Common myeloid progenitor, CD34-positive (primary cell): ENCODE measurements at places on chromosomes 7 and 10.
A peak's percentile ranks its signal among the peaks of the same experiment; 100 is the strongest.

- DNase-seq = no peak
These were observed 210.8 kb downstream of the DNAJB6 start for GRCh38 chr7:157547611-157548010.

DNA sequence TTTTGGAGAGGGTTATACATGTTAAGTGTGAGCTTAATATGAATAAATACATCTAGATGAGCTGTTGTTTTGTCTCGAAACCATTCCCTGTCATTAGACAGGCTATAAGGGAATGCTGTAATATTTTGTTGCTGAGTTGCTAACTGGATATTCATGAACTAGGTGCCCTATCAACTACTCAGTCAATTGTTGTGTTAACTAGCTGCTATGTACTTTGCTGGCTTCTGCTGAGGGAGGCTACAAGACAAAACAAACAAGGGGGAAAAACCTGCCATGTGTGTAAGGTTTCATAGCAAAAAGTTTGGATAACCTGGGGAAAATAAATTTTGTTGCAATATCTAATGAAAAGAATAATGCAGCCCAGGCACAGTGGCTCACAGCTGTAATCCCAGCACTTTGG is 110.4 kb downstream of the CSTF2T start:
- no peak for DNase-seq

DNA sequence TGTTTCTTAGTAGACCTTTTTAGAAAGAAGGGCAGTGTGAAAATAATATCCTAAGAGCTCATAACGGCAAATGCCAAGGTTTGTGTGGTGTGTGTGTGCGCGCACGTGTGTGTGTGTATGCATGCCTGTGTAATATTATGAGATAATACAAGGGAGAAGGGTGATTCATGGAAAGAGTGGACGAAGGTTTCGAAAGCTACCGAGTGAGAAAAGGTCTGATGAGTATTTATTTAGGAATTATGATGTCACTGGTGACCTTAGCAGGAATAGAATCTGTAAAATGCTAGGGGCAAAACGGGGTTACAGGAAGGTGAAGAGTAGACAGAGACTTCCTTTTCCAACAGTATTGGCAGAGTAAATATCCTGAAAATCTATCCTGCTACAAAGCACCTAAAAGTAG is 107.3 kb downstream of the AHR start:
- no peak for DNase-seq

- DNase-seq = no peak
These were observed 14.8 kb upstream of the MTURN start for GRCh38 chr7:30119890-30120577.

DNA sequence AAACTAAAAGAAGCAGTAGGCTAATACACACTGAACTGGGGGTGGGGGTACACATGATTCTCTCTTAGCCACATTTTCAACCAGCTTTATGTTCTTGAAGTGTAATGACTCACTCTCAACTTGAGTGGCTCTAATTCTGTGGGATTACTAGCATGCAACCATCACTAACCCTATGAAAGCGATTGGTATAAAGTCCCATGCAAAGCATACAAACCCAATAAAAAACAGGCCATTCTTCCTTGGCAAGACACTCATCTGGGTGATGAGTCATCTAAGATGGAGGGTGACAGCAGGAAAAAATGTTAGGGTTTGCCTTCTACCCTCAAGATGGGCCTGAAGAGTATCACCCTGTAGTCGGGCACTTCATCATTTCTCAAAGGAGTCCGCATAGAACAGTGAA is 14.9 kb upstream of the PON3 start:
- no peak for DNase-seq

- DNase-seq = no peak
These were observed 76.1 kb upstream of the LRGUK start for GRCh38 chr7:134051020-134051419.

DNA sequence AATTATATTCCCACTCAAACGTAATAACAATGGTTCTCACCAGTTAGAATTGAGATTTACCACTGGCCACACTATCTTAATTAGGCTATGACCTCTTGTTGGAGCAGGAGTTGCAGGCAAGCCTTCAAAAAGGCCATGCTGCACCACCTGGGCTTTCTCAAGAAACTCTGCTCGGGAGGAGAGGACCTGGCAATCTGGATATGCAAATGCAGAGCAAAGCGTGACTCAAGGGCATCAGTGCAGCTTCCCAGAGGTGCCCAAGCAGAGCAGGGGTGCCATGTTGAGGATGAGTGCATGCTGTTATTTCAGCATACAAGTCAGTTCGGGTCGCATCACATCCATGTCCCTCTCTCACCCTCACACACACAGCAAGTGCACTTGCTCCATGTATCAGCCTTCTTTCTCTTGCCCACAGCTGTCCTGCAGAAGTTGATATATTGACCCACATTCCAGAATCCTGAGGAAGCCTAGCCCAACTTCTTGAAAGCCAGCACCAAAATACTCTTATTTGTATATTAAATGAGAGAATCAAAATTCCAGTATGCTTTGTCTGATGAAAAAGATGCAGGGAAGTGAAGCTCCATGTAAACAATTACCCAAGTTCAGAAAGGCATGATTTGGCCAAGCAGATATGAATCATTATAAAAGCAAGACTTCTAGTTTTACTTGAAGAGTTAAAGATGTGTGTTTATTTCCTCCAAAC is 55.7 kb upstream of the IL6 start:
- no peak for DNase-seq

DNA sequence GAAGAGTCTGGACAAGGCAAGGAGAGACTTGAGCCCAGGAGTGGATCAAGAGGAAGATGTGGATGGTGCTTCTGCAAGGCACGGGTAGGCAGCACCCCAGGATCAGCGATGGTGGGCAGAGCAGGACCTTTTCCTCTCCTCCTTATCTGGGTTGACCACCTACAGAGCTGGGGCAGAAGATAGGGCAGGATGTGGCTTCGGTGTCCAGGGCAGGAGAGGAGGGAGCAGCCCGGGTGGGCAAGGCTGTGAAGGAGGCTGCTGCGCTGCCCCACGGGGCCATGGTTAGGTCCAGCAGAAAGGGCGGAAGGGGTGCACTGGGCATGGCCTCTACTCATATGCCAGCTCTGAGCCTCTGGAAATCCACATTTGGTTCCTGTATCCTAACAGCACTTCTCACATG is 20.0 kb upstream of the PARP12 start:
- no peak for DNase-seq

DNA sequence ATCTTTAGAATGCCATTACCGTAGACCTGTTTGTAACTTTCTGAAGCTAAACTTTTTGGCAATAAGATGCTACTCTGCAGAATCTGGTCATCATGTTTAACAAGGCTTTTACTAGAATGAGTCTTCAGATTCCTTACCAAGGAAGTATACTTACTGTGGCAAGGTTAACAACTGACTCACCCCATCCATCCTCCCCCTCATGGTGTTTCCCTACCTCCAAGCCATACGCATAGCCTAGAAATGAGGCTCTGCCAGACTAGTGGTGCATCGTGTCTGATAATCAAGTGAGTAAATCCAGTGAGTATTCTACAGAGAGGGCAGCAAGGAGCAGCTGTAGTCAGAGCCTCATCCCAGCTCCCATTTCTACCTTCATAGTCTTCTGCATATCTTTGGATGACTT is 223.6 kb downstream of the IPMK start:
- no peak for DNase-seq

GRCh38 chr10:112475575-112476218 is 28.7 kb downstream of the VTI1A start:
- peak; percentile 28 for DNase-seq

GRCh38 chr7:92200791-92201190 is 21.8 kb upstream of the LRRD1 start:
- no peak for DNase-seq

DNA sequence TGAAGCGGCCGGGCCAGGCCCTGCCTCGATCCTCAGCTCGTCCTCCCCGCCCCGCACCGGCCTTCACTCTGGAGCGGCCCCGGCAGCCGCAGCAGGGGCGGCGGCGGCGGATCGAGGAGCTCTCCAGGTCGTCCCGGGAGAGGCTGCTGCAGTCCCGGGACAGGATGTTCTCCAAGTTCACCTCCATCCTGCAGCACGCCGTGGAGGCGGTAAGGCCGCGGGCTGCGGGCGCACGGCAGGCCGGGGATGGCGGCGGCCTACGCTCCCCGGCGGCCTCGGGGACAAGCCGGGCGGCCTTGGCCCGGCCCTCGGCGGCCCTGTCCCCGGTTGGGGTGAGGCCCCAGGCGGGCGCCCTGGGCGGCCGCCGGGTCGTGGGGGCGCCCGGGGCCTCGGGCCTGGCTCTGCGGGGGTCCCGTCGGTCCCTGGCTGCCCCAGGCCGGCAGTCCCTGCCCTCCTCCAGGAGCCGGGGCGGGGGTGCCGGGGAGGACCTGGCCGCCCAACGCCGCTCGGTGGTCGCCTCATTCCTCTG is 399 bp downstream of the FHIP2A start:
- DNase-seq = peak; percentile 22

GRCh38 chr10:115772606-115773005 is 500.4 kb downstream of the GFRA1 start:
- DNase-seq = no peak
